ENCODE measurements at places on chromosomes 12 and 14.

GRCh38 chr12:123132951-123133619, 17.8 kb downstream of the PITPNM2 start:
- no peak for DNase-seq

DNA sequence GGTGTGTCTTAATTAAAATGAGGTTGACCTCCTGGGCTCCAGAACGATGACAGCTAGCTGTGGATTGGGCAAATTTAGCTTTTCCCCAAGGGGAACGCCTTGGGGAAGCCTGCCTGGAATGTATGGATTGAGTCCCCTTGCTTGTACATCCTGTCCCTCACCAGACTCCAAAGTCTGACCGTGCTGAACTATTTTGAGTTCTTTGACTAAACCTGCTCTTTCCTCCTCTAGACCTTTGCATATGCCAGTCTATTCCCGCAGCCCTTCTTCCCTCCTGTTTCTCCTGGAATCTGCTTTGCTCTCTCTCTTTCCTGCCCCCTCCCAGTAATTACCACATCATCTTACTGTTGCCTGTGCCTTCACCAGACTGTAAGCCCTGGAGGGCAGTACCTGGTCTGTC, 11.5 kb upstream of the KDM2B start:
- DNase-seq = no peak

GRCh38 chr14:71247106-71247505, 339.8 kb downstream of the PCNX1 start:
- no peak for DNase-seq

DNA sequence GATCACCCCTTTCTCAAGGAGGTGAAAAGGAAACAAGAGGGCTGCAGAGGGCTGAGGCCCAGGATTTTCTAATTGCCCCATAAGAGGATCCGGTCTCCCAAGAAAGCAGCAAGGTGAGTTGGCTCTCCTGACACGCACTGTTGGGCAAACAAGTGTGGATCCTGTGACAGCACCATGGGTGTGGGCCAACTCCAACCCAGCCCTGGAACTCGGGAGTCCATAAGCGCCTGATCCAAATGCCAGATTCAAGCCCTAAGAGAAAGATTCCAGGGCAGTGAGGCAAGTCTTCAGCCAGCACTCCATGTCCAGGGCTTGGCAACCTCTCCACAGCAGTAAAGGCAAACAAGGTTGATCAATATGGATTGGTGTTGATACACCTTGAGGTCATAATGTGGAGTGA, 33.1 kb downstream of the KCNA5 start:
- no peak for DNase-seq

DNA sequence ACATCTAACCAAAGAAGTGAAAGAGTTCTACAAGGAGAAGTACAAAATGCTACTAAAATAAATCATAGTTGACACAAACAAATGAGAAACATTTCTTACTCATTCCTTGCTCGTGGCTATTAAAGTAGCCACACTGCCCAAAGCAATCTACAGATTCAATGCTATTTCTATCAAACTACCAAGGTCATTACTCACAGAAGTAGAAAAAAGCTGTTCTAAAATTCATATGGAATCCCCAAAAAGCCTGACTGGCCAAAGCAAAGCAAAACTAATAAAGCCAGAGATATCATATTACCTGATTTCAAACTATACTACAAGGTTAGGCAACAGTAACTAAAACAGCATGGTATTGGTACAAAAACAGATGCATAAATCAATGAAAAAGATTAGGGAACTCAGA, 305.6 kb downstream of the RPAP3 start:
- peak; percentile 69 for DNase-seq

GRCh38 chr12:111506260-111506659, 92.9 kb downstream of the ATXN2 start:
- no peak for DNase-seq

- no peak for DNase-seq
Observed at GRCh38 chr14:31283578-31284252, 76.1 kb upstream of the HECTD1 start.

GRCh38 chr14:52095794-52096193, 26.9 kb upstream of the NID2 start:
- DNase-seq = no peak

- DNase-seq = no peak
Observed at GRCh38 chr12:88662961-88663360, 82.7 kb upstream of the KITLG start.

- DNase-seq = no peak
Observed at GRCh38 chr12:99224237-99224636, 423.3 kb upstream of the GARIN6 start.

DNA sequence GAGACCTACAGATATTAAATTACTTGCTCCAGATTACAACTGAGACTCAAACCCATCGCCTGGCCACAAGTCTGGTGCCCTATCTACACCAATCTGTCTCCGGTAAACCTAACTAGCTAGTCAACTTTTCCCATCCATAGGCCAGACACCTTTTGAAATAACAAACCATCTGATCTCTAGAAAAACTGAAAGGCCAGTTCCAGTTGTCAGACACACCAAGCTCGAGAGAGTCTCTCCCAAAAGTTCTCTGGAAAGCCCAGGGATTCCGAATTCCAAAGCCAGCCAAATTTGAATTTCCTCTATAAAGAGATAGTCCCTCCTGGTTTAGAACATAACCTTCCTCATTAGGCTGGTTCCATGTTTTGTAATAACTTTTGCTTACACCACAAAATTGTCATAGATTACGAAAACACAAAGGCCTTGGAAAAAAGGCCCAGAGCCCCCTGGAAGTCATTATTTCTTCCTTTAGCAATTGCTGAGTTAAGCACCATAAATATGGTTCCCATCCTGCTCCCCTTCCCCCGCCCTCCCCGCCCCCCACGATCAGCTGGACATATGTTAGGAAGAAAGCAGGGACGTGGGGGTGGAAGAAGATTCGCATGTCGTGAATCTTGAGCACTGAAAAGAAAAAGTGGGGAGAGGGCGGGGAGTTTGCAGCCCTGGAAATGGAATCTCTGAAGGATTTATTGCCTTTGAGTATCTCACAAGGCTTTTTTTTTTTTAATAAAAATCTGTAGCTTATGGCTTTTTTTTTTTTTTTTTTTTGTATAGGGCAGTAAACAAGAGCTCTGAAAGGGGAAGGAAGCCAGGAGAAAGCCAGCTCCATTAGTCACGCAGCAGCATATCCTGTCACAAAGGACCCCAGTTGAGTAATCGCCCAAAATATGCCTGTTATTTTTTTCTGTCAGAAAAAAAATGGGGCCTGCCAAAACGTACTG, 110.4 kb downstream of the ZFP36L1 start:
- DNase-seq = peak; percentile 56

- no peak for DNase-seq
Observed at GRCh38 chr12:102484017-102484416, 3.7 kb upstream of the IGF1 start.

- no peak for DNase-seq
Observed at GRCh38 chr12:23687947-23688346, 261.5 kb downstream of the SOX5 start.

DNA sequence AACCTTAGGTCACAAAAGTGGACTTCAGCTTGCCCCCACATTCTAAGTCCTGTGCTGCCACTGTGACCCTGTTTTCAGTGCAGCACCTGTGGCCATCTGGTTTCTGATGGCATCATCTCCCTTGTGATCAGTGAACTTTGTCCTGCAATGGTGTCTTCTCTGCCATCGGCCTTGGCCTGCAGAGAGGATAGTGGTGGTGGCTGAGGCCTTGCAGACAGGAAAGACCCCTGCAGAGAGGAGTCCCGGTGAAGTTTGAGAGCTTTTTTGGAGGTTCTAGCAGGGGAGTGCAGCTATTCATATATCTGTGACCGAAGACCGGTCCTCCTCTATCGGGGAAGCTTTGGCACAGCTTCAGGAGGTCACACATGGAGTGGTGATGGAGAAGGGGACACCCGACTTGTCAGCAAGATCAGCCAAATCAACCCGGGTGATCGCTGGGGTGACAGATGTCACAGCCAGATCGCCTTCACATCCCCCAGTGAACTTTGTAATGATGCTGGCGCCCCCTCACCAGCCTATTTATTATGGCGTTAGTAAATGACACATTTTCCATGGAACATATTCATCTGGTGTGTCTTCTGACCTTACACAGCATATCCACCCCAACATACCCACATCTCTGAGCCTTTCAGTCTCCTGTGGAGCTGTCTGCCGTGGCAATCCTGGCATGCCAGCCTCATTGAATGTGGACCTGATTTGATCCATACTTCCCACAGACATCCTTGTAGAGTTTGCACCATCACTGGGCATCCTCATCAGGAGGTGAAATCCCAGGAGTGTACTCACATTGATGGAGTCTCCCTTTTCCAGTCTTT, 136.1 kb downstream of the PAPOLA start:
- DNase-seq = no peak

- DNase-seq = no peak
Observed at GRCh38 chr14:100004392-100004791, 60.8 kb upstream of the EVL start.

DNA sequence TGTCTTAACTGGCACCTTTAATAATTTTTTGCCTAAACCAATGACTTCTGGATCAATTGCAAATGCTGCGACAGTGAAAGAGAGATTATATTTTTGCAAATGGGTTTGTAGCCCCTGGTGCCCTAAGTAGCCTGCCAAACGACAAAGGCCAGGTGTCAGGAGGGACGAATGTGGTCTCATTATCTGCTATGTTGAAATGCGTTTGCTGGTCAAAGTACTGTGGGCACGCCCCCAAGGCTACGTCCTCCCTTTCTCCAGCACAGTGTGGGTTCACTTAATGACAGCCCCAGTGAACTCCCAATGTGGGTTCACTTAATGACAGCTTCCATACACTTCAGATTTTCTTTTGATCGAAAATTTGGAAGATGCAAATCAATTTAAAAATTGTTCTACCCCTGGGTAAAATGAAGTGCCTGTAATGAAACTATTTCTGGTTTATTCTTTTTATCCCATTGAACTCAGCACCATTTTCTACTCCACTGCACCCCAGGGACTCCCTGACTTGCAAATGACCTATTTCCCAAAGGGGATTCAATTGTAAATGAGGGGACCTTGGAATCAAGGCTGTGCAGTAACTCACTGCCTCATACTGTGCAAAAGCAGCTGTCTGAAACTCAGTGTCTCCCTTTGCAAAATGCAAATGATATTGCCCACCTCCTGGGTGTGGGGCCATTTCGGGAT, 1.4 kb downstream of the SERPINA11 start:
- no peak for DNase-seq

DNA sequence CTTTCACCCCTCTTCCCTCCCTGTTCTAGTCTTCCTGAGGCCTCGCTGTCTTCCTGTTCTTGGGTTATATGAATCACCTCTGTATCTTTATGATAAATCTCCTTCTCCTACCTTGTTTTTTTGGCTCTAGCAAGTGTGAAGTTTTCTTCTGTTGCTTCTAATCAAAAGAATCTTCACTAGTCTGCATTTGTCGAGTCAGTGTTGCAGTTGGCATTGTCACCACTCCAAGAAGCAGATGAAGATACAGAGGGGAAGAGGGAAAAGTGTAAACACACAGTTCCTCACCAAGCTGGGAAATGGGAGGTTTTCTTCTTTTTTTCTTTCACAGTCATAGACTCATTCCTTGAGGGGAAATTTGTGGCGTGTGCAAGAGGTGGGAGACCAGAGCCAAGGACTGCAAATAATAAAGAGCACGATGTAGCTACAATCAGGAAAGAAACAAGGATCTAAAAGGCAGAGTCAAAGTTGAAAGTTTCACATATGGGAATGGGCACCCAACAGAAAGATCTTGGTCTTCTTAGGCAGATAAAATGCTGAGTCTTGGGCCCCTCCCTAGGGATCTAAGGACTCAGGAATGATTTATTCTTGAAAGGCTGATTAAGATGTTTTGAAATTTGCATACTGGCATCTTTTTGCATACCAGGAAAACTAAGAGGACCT, 22.2 kb upstream of the PRICKLE1 start:
- no peak for DNase-seq

DNA sequence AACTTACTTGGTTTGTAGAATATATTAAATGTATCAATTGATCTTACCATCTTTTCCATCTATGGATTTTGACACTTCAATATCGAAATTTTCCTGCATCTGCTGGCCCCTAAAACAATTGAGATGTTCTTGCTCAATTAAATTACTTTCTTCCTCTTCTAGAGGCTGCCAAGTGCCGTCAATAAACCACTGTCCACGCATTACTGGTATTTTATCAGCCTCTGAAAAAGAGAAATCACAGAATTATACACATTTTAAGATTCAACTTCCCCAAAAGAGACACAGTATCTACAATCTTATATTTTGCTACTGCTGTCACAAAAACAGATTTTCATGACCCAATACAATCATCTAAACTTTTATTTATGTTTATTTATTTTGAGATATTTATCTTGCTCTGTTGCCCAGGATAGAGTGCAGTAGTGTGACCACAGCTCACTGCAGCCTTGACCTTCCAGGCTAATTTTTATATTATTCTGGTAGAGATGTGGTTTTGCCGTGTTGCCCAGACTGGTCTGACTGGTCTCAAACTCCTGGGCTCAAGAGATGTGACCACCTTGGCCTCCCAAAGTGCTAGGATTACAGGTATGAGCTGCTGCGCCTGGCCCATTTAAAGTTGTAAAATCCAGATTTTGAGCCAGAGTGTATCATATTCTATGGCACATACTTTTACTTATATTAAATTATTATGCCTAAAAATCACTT, 49.3 kb downstream of the DDHD1 start:
- no peak for DNase-seq

- DNase-seq = no peak
Observed at GRCh38 chr14:72104011-72104613, 171.9 kb downstream of the RGS6 start.

DNA sequence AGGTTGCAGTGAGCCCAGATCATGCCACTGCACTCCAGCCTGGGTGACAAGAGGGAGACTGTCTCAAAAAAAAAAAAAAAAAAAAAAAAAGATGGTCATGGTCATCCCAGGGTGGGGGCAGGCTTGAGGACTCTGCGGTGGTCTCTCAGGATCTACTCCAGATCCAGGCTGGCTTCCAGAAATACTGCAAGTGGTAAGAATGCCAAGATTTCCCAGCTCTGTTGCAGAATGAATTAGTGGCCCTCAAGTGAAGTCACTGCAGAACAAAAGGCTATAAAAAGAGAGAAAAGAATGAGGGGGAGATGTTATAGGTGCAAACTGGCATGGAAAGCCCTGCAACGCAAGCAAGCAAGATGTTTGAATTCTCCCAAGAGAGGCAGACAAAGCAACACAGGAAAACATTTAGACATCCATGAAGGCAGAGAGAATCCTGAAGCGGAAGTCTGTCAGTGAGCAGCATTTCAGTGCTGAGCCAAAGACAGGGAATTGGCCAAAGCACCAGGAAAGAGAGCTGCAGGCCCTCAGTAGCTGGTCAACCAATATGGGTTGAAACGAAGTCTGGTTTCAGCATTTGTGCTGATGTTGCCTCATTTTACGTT, 31.9 kb upstream of the ETFBKMT start:
- DNase-seq = no peak

- no peak for DNase-seq
Observed at GRCh38 chr14:79369359-79370332, 841.7 kb downstream of the DIO2 start.

Data from T1000 (cell line).